ENCODE measurements at places on chromosomes 1 and 21.

GRCh38 chr1:203440771-203441170 is 34.8 kb upstream of the PRELP start:
- peak; percentile 61 for DNase-seq

- DNase-seq = no peak
These were observed 17.1 kb downstream of the ZBTB17 start for GRCh38 chr1:15958793-15959192.

- DNase-seq = peak; percentile 80
These were observed 19.4 kb downstream of the ENO1 start for GRCh38 chr1:8858888-8859706.

DNA sequence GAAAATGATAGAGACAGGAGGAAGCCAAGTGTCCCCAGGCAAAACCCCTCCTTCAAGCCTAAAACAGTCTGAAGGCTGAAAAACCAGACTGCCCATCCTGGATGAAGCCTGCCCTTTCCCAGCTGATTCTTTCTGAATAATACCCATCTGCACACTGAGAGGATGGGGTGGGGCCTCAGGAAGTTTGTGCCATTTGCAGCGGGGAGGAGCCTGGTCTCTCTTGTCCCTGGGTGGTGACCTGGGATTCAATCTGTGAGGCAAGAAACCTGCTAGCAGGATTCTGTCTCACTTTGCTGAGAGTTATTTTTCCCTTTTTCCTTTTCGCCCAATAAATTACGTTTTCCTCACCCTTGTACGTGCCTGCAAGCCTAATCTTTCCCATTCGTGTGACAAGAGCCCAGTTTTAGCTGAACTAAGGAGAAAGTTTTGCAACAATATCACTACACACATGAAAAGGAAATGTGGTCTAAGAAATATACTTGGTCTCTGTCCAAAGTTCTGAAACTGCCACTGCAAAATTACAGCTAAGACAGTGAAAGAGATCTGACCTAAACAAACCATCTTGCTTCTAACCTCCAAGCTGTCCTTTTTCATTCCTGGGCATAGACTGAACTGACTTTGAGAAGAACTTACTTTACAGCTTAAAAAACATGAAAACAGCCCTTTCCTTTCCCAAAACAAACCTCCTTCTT is 105.0 kb downstream of the COP1 start:
- peak; percentile 6 for DNase-seq

DNA sequence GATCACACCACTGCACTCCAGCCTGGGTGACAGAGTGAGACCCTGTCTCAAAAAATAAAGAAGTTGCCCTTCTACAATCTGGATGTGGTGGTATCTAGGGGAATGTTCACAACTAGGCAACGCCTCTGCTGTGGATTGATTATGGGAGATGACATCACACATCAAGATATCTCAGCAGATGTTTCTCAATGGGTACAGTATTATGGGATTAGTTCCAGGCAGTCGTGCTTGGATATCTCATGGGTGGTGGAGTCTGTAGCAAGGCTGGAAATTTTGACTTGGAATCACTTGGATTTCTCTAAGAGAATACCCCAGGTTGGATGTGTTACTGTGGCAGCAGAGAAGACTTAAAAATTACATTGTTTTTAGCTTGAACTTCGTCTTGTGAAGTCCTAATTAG is 7.7 kb downstream of the IFNAR2 start:
- DNase-seq = no peak

DNA sequence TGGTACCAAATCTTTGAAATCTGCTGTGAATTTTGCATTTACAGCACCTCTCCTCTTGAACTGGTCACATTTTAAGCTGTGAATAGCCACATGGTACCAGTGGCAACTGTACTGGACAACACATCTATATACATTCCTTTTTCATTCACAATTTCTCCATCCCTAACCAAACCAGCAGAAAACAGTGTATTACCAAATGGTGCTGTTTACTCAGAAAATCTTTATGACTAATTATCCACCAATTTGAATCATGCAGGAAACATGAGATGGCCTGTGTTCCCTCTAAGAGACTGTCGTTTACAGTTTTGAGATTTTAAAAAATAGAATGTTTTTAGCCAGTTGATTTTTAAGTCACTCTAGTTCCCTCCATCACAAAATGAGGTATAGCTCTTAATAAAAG is 17.6 kb upstream of the CCT8 start:
- peak; percentile 71 for DNase-seq

DNA sequence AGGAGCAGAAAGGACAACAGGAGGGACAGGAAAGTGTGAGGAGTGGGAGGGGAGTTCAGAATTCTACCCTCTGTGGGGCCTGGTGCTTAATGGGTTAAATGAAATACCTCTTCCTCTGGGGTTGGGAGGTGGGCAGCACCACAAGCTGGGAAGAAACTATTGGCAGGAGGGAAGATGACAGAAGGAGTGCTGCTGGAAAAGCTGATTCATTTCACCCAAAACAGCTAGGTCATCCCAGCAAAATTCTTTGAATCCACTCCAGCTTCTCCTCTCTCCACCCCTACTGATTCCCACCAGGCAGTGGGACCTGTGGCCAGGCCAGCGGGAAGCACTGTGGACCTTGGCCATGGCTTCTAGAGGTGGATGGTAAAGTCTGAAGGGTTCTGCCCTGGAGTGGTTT is 12.8 kb downstream of the BCAN start:
- no peak for DNase-seq

Data from foreskin fibroblast (primary cell).